ENCODE measurements at places on chromosomes 16 and 17.

DNA sequence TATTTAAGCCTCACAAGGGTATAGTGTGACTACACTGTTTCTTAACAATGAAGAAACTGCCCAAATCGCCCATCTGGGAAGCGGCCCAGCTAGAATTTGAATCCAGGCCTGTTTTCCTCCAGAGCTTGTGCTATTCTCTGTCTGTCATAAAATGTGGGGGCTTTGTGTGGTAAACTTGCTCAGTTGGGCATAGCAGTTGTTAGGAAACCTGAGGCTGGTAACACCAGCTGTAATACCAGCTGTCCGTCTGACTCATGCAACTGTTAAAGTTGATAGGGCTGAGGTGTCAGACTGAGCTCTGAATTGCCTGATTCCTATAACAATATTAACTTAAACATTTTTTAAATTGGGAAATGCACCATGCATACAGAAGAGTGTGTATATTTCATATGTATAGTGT, 9.3 kb downstream of the NOD2 start:
- DNase-seq: no peak

DNA sequence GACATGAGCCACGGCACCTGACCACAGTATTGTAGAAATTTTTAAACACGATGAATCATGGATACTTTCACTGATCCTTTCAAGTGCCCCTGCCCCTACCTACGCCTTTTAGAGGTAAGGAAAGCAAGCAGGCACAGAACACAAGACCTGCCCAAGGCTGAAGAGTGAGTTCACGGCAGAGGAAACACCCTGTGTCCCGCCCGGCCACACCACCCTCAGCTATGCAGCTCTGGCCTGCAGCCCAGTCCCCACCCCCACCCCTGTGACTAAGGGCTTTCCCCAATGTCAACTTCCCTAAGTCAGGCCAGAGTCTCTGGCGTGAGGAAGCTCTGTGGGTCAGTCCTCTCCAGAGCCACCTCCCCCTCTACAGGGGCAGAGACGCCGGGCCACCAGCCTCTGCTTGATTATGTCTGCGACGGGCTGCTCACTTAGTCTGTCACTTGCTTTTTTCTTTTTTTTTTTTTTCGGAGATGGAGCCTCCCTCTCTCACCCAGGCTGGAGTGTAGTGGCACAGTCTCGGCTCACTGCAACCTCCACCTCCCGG, 8.4 kb downstream of the SLC16A5 start:
- no peak for DNase-seq

DNA sequence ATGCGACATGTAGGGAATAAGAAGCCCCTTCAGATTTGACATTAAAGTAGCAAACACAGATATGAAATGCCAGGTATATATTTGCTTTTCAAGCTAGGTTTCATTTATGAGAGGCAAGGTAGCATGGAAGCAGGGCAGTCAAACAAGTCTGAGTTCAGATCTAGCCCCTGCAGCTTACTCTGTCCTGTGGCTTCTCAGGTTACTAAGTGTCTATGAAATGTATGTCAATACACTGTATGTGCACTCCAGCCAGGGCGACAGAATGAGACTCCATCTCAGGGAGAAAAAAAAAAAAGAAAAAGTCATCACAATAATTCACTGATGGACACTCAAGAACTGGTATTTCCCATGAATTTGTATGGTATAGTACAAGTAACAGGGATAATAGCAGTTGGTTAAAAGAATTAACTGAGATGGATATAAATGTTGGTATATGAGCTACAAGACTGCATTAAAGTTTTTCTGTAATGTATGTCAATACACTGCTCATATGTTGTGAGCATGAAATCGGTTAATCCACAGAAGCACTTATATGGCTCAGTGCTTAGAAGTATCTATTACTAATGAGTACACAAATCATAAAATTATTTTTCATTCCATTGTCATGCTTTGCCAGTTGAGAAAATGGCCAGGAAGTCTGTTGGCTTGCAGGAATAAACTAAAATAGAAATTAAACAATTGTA, 2.9 kb upstream of the WSB1 start:
- no peak for DNase-seq

DNA sequence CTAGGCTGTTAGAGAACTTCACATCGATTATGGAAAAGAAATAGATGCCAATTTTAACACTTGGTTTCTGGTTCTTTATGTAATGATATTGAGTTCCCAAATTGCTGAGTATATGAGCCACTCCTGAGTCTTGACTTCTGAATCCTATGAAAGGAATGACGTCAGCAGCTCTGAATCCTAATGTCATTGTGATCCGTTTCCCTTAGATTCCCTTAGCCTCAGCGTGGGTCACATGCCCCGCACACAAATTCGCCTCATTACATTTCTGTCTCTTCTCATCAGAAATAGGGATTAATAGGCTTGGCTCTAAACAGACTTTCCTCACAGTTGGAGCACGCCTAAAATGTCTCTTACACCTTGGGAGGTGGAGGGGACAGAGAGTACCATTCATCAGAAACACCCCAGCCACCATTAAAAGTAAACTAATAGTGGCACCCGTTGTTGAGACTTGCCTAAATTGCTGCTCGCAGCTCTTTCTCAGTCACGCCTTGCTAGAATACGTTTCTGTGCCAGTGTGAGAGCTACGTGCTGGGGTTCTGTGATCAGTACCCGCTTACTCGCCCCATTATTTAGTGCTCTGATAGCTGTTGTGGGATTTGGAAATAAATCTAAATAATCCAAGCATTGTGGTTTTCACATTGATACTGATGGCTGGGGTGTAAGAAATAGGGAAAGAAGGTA, 7.1 kb downstream of the MRM3 start:
- DNase-seq: no peak

- no peak for DNase-seq
Measured at GRCh38 chr16:53498984-53499383, 4.0 kb downstream of the AKTIP start.

- DNase-seq: no peak
Measured at GRCh38 chr17:20156196-20157000, 147.2 kb downstream of the SPECC1 start.

DNA sequence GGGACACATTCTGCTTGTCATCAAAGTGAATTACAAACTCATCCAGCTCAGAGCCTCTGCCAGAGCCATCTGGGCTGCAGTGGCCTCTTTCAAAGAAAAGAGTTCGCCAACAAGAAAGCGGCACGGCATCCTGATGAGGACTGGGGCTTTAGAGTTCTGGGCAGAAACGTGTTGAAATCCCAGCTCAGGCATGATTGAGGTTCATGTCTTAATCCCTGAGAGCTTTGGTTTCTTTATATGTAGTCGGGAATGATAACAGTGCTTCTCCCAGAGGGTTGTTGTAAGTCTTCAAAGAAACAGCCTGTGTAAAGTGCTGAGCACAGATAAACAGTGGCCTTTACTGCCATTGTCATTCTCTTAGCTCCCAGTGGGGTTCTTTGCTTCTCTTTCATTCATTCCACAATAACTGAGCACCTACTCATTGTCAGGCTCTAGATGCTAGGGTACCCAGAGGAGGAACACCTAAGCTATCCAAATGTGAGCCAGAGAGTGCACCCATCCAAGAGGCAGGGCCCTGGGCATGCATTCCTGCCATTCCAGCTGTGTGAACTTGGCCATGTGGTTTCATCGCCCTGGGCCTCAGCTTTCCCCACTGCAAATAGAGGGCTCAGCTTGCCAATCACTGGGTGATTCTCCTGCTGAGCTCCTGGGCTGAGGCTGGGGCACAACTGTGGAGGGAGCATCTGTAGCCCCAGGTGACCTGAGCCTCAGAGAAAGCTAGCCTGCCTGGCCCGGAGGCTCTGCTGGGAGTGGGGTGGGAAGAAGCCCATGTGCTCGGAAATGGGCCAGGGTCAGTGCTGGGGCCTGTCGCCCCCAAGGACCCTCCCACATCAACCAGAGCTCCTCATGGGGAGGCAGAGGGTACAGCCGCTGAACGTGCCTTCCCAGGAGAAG, 38.3 kb upstream of the CRHR1 start:
- DNase-seq: no peak

- DNase-seq: peak; percentile 69
Measured at GRCh38 chr17:38508954-38509771, 80.9 kb downstream of the ARHGAP23 start.

GRCh38 chr16:51762081-51762996, 611.3 kb upstream of the SALL1 start:
- DNase-seq: no peak

DNA sequence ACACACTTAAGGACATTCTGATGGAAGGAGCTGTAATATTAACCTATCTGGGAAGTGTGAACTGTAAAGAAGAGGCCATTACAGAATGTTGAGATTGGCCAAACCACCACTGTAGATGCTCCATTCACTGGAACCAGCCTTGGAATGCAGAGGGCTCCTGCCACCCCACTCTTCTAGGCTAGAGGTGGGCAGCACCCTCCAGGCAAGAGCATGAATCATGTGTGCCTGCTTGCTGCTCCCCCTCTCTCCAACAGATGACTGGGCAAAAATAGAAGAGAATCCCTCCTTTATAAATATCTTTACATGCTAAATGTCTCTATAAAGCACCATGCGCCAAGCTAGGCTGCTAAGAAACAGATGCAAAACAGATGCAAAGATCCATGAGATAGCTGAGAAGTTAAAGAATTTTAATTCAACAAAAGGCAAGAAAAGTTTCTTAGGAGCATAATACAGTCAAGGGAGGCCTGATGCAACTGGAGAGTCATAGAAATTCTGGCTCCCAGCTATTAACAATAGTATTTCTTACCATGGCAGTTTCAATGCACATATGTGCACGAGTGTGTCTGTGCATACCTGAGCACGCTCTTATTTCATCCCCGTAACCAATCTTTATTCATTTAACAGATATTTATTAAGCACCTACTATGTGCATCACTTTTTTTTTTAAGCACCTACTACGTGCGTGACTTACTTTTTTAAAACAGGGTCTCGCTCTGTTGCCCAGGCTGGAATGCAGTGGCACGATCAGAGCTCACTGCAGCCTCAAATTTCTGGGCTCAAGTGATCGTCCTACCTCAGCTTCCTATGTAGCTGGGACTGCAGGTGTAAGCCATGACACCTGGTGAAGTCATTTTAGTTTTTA, 53.6 kb downstream of the GRIN2A start:
- DNase-seq: no peak

- DNase-seq: no peak
Measured at GRCh38 chr16:49036126-49036525, 245.5 kb downstream of the CBLN1 start.

DNA sequence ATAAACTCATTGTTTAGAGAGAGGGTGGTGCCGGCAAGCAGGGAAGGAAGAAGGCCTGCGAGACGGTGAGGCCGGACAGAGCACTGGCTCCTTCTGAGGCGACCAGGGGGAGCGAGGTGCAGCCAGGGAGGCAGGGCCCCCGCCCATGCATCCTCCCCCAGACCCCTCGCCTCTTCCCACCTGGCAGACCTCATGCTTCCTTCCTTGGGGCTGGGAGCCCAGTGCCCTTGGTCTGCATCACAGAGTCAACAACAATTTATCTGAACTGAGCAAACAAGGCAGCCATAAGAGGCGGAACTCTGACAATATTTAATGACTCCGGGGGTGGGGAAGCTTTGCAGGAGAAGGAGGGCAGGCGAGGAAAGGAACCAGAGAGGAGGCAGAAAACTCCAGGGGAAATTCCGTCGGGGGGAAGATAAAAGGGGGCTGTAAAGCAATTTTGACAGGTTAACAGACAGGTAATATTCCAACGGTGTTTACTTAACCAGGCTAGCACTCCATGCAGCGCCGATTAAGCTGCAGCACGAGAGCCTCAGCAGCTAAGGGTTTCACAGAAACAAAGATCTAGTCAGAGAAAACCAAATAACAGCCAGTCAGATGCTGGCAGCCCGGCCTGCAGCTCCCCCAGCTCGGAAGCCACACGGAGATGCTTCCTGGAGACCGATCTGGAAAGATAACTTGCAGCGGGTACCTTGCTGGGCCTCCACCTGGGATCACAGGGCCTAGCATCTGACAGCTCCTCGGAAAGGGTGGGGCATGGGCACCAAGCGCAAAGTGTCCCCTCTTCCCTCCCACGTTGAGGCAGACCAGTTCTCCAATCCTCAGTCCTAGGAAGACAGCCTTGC, 398.2 kb downstream of the SOX9 start:
- no peak for DNase-seq
